ENCODE measurements at places on chromosomes 7 and 10. TPM values are rescaled to one million over a fixed set of nuclear protein-coding genes. Genes with fewer than 3 reads are reported as not detected.

DNA sequence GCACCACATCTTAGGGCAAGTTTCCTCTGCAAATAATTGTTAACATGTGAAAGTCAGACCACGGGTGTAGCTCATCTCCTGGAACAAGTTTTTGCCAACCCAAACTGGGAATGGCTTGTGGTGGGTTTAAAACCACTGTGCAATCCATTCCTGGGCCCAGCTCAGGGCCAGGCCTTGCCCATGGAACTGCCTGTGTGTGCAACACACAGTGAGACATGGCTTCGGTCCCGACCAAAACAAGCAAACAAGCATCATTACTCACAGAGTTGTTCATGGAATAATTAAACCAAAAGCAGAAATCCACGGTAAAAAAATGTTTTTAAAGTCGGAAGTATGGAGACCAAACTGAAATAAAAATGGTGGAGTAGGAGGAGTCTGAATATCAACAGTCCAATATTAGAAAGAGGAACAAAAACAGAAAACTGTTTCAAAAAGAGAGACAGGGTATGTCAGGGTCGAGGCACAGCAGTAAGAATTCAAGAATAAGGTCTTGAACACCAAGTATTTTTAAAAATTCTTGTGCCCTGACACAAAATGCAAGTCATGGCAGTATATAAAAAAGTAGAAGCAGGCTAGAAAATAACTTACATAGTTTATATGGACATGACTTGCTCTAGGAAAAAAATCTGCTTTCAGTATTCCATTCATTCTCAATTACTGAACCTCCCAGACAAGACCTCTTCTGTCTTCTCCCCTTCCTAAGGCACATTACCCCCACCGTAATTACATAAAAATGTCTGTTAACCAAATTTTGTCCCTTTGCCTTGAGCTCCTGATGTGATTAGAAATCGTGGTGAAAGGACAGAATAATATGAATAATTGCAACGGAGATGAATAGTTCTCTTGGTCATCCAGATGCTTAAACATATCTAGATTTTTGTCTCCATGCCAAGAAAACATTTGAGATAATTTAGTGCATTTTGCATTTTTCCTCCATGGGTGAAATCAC lies 88.4 kb downstream of the FAS start:
- DNase-seq, result no peak
- no peaks in the 10 kb centered on the region for H3K36me3 ChIP-seq
- H3K27ac ChIP-seq, result no peak overlapping the region
- H3K4me3 ChIP-seq, result no peak overlapping the region
- no peaks in the 10 kb centered on the region for H3K27me3 ChIP-seq

GRCh38 chr10:130542761-130543160 lies 406.6 kb downstream of the GLRX3 start:
- DNase-seq, result no peak
- no peak overlapping the region for H3K4me3 ChIP-seq
- H3K27ac ChIP-seq, result no peak overlapping the region
- H3K36me3 ChIP-seq, result no peaks in the 10 kb centered on the region
- H3K4me1 ChIP-seq, result no peaks in the 10 kb centered on the region

DNA sequence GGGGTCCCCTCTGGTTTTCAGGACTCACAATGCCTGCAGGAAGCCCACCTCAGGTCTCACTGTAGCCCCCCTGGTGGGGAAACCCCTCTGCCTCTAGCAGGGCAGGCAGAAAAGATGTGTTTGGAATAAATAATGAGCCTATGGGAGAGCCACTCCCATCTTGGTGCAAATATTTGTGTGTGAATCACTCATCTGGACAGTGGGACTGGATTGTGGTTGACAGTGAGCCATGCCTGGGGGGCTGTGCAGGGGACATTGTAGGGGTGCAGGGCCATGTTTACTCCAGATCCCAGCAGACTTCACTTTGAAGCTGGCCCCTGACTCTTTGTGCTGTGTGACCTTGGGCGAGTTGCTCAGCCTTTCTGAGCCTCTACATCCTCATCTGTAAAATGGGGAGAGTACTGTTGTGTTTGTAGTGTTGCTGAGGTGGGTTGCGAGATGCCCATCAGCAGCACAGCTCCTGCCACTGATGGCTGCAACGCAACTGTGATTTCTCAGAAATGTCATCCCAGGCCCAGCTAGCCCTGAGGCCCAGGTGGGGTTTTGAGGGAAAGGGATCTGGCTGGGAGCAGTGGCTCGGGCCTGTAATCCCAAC lies 20.7 kb downstream of the GTF2IRD1 start:
- H3K36me3 ChIP-seq, result no peaks in the 10 kb centered on the region
- no peaks in the 10 kb centered on the region for H3K27me3 ChIP-seq
- H3K4me3 ChIP-seq, result no peak overlapping the region
- peaks cover 43% of the 10 kb centered on the region for H3K4me1 ChIP-seq

DNA sequence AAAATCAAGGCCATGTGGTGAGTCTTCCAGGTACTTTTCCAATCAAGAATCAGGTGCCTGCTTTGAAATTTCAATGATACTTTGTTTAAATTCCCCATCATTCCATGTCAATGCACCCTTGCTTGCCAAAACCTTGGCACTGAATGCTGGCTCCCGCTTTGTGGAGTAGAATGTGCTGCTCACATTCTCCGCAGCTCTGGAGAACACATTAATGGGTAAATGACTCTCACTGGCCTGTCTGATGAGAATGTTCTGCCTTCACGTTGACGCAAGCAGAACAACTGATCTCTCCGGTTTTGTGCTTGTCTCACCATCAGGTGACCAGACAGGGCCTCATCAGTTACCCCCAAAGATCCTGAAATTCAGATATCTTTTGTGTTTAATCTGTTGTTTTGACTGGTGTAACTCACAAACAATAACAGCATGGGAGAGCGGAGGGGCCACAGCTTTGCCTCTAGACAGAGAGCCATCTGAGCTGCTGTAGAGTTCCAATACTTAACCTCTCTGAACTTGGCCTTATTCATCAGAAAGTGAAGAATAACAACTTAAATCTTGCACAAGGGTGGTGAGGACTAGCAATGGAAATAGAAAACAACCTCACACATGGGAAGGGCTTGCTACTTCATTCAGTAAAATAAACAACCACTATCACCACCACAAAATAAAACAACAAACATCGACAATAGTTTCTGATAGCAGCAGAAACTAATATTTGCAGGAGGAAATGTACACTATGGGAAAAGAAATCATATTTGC lies 276.9 kb upstream of the IGFBP3 start:
- no peak overlapping the region for H3K27ac ChIP-seq
- DNase-seq, result no peak
- H3K27me3 ChIP-seq, result no peaks in the 10 kb centered on the region
- H3K4me1 ChIP-seq, result peaks cover 11% of the 10 kb centered on the region
- H3K4me3 ChIP-seq, result no peak overlapping the region

DNA sequence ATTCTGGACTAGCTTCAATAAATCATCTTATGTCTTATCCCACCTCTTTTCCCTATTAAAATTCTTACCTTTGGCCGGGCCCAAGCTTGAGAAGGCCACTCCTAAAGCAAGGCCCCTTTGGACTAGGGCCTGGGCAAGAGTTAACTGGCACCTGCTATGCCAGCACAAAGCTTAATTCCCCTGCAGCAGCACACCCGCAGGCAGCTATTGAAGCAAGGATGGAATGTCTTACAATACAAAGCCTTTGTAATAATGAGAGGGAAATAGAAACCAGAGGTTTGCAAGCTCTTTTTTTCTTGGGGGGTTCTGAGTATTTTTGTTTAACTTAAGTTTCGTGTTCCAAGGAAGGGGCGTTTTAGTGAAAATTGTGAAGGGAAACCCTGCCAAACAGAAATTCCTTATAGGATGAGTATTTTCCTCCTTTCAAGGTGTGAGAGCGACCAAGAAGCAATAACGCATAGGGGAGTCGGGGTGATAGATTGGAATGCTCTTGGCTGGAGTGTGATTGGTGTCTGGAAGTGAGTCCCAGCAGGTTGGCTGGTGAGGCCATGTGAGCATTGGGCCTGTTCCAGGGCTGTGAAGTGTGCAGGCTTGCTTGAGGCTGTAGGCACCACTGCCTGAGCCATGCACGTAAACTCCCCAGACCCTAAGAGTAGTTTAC lies 148.5 kb downstream of the KIAA1217 start:
- H3K27me3 ChIP-seq, result no peaks in the 10 kb centered on the region
- no peak for DNase-seq
- no peak overlapping the region for H3K4me3 ChIP-seq
- peak overlapping the region; percentile 22 for H3K27ac ChIP-seq
- peaks cover 51% of the 10 kb centered on the region for H3K4me1 ChIP-seq

Gene PLEKHS1
- not detected for total RNA-seq

- no peaks in the 10 kb centered on the region for H3K36me3 ChIP-seq
- H3K4me3 ChIP-seq, result no peak overlapping the region
- H3K27ac ChIP-seq, result no peak overlapping the region
- no peak for DNase-seq
- H3K27me3 ChIP-seq, result peaks cover 24% of the 10 kb centered on the region
Measured at GRCh38 chr7:43385856-43386255, 197.1 kb upstream of the STK17A start.

Gene ELN
- total RNA-seq, result 51.6 TPM

Gene RET
- total RNA-seq, result 0.60 TPM

GRCh38 chr10:72146071-72146470 lies 57.7 kb upstream of the SPOCK2 start:
- peak overlapping the region; percentile 2 for H3K27ac ChIP-seq
- no peak overlapping the region for H3K4me3 ChIP-seq
- peaks cover under 1% of the 10 kb centered on the region for H3K36me3 ChIP-seq

Gene MAGI2
- total RNA-seq, result 4.5 TPM

Gene PKD1L1
- total RNA-seq, result 1.5 TPM

GRCh38 chr7:128837521-128837921 lies 7.3 kb downstream of the FLNC start:
- H3K27me3 ChIP-seq, result no peaks in the 10 kb centered on the region
- H3K4me3 ChIP-seq, result no peak overlapping the region
- H3K4me1 ChIP-seq, result peaks cover 84% of the 10 kb centered on the region
- H3K36me3 ChIP-seq, result peaks cover 78% of the 10 kb centered on the region

Data from left ventricle myocardium inferior (tissue), 1 donor.